ENCODE measurements at places on chromosomes 4 and X.

DNA sequence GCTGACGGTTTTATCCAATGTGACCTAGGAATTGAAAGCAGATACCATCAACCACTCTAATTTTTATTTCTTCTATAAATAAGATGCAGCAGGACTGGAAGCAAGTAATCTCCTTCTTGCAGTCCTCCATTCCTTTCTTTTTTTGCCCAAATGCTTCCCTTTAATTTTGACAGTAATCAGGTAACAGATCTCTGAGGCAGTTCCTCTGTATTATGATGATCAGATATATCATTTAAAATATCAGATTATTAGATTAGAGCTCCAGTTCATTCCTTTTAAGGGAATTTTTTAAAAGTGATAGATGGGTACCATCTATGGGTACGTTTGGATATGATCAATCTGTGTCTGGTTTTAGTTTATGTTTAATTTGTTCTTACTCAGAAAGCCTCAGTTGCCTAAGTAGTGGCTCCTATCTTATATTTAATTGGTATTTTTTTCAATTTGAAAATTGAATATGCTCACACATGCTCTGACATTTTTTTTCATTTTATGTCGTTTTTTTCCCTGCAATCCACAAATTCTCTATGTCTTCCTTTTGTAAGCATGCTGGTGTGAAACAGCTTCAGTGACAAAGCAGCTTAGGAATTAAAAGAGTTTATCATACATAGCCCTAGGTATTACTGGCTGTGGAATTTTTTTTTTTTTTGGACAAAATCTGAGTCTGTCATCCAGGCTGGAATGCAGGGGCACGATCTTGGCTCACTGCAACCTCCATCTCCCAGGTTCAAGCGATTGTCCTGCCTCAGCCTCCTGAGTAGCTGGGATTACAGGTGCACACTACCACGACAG lies 73.7 kb upstream of the ANK2 start:
- no peak for DNase-seq

GRCh38 chr4:74969507-74970474 lies 36.9 kb downstream of the PARM1 start:
- DNase-seq = no peak

- DNase-seq = peak; percentile 5
Measured at GRCh38 chrX:95629737-95630136, 1054.9 kb upstream of the DIAPH2 start.

GRCh38 chr4:61527888-61528287 lies 327.8 kb downstream of the ADGRL3 start:
- no peak for DNase-seq

DNA sequence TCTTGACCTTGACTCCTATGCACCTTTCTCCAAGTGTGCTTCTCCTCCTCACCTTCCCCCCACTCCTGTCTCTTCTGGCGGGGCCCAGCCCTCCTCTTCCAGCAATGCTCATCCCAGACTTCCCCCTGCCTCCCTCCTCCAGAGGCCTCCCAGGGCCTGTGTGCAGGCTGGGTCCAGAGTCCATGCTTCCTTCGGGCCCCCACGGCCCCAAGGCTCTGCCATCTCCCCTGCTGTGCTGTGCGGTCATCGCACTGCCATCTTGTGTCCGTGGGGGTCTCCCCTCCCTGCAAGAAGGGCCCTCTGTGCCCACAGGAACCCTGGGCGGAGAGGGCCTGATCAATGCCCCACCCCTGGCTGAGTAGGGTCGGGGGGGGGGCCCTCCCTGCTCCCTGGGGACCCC lies 27.3 kb downstream of the ATP2B3 start:
- DNase-seq = no peak

GRCh38 chrX:129622757-129623301 lies 31.9 kb downstream of the APLN start:
- DNase-seq = no peak

GRCh38 chr4:185261946-185262345 lies 52.5 kb downstream of the SNX25 start:
- no peak for DNase-seq

GRCh38 chrX:35711281-35711680 lies 86.9 kb upstream of the MAGEB16 start:
- no peak for DNase-seq
